ENCODE measurements at places on chromosomes 5 and 9.

GRCh38 chr5:9898319-9898718, 268.2 kb upstream of the TAS2R1 start:
- no peak for DNase-seq

- DNase-seq, result no peak
Measured at GRCh38 chr5:167250996-167251395, 1040.4 kb upstream of the WWC1 start.

GRCh38 chr9:86733929-86734328, 213.4 kb downstream of the GAS1 start:
- DNase-seq, result no peak

DNA sequence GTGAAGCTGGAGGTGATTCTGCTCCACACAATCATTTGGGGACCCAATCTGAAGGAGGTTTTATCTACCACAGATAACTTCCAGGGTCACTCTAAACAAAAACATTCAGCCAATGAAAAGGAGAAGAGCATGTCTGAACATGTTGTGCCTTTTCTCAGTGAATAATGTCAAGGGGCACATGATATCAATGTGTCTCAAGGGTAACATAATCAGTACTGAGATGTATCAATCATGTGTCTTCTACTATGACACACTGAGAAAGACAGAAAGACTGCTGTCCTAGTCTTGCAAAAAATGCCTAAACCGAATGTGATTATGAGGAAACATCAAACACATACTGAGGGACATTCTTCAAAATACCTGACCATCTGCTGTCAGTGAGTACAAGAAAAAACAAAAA, 25.4 kb upstream of the RASA1 start:
- no peak for DNase-seq

GRCh38 chr9:135480071-135480939, 723 bp downstream of the PPP1R26 start:
- no peak for DNase-seq

All from activated CD8-positive, alpha-beta memory T cell treated with anti-CD3 and anti-CD28 coated beads for 1 hour (primary cell).